Coronary artery (tissue), 2 donors: ENCODE measurements at places on chromosomes 7 and 10.

- DNase-seq, result no peak
Observed at GRCh38 chr7:101172854-101173751, 7.0 kb downstream of the NAT16 start.

DNA sequence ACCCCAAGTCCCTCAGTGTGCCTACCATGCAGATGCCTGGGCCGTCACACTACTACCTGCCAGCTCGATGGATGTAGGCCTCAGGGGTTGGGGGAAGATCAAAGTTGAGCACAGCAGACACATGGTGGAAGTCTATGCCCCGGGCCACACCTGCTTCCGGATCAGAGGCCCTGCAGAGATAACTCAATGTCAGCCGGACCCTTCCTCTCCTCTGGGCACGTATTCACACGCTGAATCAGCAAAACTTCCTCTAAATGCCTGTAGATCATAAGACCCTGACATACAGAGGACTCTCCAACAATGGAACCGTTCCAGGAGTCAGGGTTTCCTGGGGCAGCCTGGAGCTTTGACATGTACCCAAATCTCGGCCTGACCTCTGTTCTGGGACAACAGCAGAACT, 3.7 kb downstream of the DDX56 start:
- peak; percentile 11 for DNase-seq

GRCh38 chr10:60654813-60655464, 123.3 kb upstream of the CDK1 start:
- no peak for DNase-seq

- no peak for DNase-seq
Observed at GRCh38 chr10:17980846-17981565, 29.3 kb downstream of the SLC39A12 start.

DNA sequence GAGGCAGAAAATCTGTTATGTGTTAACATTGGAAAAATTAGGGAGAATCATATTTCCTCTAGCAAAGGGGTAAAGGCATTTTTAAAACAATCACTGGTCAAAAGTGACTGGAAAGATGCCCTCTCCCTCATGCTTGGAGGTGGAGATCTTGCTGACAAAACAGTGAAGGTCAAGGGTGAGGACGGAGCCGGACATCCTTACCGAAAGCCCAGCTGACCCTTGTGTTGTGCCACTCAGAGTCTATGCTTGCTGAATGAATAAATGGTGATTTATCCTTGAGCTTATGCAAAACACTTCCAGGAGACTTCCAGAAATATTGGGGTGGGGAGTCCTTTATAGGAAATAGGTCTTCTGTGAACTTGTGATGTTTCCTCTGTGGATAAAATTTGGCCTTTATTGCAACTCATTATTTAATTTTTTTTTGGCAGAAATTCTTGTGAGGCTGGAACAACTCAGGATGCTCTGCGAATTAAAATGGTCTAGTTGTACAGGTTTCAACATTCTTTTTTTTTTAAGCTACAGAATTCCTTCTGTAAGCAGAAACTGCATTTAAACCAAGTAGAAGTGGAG, 28.3 kb upstream of the ELMO1 start:
- no peak for DNase-seq

GRCh38 chr10:74892839-74893238, 66.4 kb downstream of the KAT6B start:
- no peak for DNase-seq

- no peak for DNase-seq
Observed at GRCh38 chr10:9781666-9782065, 1236.0 kb upstream of the CELF2 start.

DNA sequence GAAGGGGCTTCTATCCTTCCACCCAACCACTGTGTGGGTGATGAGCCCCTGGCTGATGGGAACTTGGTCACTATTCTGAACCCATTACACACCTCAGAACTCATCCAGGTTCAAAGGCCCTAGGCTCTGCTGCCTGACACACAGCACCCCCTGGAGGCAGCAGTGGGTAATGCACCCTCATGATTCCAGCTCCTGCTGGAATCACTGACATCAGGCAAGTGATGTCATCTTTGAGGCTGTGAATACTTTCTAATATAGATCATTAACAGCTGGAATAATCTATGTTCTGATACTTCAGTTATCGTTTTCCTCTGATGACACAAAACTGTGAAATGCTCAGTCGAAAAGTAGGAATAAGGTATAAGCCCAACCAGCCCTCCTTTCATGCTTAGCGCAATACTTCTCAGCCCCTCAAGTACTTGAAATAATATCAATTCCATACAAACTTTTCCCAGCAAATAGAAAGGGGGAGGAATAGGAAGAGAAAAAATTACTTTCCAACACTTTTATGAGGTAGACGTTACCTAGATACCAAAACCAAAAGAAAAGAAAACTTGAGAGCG, 7.5 kb upstream of the RBP3 start:
- no peak for DNase-seq

GRCh38 chr10:65234261-65234660, 1691.6 kb upstream of the LRRTM3 start:
- no peak for DNase-seq
